ENCODE measurements at places on chromosomes 2 and 18.

- DNase-seq: peak; percentile 80
Measured at GRCh38 chr2:46082531-46083485, 214.4 kb upstream of the EPAS1 start.

GRCh38 chr2:231396058-231396821 is 730 bp downstream of the B3GNT7 start:
- no peak for DNase-seq

- DNase-seq: no peak
Measured at GRCh38 chr2:224908818-224909217, 133.4 kb downstream of the DOCK10 start.

- DNase-seq: peak; percentile 52
Measured at GRCh38 chr2:10079266-10079869, 843 bp downstream of the CYS1 start.

- DNase-seq: peak; percentile 59
Measured at GRCh38 chr2:154623819-154624218, 74.7 kb upstream of the KCNJ3 start.

DNA sequence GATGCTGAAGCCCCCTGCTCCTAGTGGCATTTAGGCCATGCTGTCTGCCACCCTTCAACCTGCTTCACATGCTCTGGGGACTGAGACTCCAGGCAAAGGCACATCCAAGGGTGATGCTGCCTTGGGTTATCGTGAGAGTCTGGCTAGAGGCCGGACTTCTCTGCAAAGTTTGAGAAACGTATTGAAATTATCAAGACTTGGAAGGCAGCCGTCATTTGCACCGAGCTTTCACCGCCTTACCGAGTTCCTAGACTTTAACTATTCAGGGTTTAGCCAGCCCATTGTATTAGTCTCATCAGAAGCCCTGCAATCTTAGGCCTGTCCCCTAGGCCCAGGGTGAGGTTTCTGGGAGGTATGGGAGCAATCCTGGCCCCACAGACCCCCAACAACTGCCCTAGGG is 34.0 kb downstream of the RDH14 start:
- DNase-seq: no peak

- DNase-seq: no peak
Measured at GRCh38 chr2:71380665-71381064, 49.1 kb downstream of the ZNF638 start.

GRCh38 chr2:10096641-10097040 is 16.4 kb upstream of the CYS1 start:
- DNase-seq: no peak

DNA sequence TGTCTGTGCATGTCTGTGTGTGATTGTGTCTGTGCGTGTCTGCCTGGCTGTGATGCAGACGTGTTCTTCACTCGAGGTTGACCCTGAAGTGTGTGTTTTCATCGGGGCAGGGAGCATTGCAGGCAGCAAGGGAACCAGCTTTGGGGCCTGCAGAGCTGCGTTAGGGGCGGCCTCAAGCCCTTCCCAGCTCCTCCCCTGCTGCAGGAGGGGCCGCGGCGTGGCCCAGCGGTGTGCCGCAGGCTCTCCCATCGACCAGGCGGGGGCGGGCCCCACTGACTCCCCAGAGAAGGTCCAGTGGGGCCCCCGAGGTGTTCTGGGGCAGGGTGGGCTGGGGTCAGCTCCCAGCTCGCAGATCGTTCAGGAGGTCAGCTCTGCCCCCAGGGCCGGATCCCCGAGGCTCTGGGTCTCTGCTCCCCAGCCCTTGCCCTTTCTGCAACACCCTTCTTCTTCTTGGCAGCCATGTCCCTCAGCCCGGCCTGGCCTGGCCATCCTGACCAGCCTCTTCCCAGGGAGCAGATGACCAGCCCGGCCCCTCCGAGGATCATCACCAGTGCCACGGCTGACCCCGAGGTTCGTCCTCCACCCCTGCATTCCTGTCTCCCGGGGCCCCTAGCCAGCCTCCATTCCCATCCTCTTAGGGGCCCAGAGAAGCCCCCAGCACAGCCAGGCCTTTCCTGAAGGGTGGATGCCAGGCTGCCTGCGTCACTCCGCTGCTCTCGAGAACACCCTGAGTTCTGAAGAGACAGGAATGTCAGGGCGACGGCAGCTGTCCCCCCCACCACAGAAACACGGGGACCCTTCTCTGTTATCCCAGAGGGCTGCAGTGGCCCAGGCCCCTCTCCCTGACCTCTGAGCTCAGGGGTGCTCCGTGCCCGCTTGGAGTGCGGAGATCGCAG is 11.1 kb upstream of the KLHL30 start:
- peak; percentile 85 for DNase-seq

DNA sequence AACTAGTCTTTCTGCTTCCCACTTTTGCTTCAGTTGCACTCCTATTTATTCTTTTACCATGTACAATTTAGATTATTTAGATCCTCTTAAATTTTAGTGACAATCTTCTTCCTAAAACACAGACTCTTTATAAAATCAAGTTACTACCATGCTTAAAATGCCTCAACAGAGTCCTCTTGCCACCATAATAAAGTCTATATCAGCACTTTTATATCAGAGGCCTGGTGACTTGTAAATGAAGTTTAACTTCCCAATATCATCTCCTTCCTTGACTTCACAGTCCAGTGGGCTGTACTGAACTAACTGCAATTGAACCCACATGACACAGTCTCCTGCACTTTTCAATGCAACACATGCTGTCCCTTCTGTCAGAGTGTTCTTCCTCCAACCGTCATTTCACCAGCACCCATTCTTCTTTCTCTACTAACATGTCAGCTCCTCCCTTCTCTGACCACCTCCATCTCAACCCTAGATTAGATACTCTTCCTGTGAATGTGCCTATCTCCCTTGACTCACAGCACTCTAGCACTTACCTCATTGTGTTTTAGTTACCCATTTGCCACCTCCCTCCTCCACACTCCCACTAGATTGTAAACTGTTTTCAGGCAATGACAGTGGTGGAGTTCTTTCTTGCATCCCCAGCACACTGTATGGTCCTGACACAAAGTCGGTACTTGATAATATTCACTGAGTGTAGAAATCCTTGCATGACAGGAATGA is 414.9 kb downstream of the SATB2 start:
- no peak for DNase-seq

- DNase-seq: no peak
Measured at GRCh38 chr18:76453932-76454331, 41.1 kb downstream of the ZNF516 start.

GRCh38 chr2:129716781-129717559 is 262.5 kb upstream of the RAB6C start:
- DNase-seq: no peak

DNA sequence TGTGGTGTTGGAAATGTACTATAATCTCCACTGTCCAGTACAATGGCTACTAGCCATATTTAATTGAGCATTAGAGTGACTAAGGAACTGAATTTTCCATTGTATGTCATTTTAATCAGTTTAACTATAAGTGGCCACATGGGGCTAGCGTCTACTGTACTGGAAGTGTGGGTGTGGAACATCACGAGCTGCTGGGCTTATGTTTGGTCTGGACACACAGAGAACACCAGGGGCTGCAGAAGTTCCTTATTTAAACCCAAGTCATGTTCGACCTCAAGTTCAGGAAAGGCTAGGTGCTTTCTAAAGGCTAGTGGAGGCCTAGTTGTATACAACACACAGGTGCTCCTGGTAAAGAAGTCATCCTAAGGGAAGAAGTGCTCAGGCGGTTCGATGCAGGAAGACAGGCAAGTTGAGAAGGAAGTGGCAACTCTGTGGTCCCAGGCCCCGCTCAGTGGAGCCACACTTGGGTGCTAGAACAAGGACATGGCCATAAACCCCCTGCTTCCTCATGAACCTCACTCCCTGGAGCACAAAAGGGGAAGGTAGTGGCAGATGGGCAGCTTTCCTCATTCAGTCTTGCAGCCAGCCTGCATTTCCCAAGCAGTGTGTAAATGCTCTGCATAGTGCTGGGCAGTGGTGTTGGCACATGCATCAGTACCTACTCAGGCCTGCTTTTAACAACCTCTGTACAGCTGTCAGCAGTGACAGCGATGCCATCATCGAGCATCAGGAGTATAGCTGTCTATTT is 13.3 kb downstream of the LGALSL start:
- peak; percentile 83 for DNase-seq

GRCh38 chr2:150431561-150432311 is 55.7 kb downstream of the RND3 start:
- DNase-seq: no peak

- peak; percentile 29 for DNase-seq
Measured at GRCh38 chr2:11746807-11747459, 501 bp downstream of the LPIN1 start.

- no peak for DNase-seq
Measured at GRCh38 chr2:229838729-229839128, 83.1 kb downstream of the TRIP12 start.

DNA sequence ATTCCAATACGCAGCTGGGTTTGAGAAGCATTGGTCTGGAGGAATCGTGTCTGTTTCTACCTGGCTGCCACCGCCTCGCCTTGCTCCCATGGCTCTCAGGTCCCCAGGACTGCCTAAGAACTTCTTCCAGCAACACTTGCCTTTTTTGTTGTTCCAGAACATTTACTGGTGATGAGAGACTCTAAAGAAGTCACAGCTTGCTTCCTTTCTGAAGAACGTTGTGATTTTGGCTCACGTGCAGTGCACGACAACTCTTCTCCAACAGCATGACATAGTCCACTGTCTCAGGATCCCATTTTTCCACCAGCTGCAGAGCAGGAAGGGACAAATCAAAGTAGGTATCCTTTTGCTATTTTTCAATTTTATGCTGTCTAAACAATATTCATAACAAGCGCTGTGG is 940.9 kb downstream of the SLC4A3 start:
- DNase-seq: no peak

DNA sequence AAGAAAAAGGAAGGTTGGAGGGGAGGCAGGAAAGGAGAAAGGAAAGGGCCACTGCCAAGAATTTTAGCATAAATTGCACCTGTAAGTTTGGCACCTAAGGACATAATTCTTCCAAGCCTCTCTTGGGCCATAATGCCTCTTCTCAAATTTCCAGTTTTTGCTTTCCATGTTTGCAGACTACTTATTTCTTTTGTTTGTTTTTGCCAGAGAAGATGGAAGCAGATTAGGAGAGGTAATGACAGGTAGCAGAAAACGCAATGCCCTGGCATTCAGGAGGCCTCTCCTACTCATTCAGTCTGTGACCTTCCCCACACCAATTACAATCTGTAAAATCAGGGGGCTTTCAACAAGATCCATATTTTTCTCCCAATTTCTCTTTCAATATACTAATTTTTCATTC is 56.8 kb downstream of the MRPL33 start:
- DNase-seq: no peak

DNA sequence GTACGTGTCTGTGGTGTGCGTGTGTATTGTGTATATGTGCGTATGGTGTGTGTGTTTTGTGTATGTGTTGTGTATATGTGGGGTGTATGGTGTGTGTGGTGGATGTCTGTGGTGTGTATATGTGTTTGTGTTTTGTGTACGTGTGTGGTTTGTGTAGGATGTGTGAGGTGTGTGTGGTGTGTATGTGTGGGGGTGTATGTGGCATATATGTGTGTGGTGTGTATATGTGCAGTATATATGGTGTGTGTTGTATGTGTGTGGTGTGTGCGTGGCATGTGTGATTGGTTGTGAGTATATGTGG is 101.3 kb downstream of the CLIP4 start:
- DNase-seq: no peak

DNA sequence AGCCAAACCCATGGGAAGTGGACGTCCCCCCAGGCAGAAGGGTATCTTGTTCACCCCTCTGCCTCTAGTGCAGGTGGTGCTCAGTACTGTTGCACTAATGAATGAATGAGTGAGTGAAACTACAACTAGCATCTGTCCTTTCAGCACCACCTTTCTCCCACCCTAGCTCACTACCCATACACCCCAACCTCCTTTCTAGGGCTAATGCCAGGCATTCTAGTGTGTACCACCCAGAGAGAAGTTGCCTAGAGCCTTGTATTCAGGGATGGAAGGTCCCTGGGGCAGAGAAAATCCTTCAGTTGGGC is 22.5 kb downstream of the CCT7 start:
- DNase-seq: no peak

DNA sequence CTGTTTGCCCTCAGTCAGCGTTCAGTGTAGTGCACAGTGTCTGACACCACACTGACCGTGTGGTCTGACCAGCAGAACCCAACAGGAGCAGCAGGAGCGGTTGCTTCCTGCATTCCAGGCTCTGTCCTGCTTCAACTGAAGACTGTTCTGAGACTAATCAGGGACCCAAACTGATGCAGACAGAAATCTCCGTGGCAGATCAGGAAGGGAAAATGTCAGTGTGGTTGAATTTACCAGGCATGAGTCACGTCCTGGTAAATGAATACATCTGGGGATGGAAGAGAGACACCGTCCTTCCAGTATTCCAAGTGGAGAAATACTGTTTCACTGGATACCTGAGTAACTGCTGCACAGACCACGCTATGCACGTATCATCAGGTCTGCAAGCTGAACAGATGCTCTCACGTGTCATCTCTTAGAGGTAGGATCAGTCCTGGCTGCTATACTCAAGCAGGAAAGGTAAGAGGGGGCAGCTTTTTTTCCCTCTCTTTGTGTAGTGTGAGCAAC is 223.6 kb upstream of the EPAS1 start:
- DNase-seq: no peak

All from NB4 (cell line).